ENCODE measurements at places on chromosomes 12 and 14.

DNA sequence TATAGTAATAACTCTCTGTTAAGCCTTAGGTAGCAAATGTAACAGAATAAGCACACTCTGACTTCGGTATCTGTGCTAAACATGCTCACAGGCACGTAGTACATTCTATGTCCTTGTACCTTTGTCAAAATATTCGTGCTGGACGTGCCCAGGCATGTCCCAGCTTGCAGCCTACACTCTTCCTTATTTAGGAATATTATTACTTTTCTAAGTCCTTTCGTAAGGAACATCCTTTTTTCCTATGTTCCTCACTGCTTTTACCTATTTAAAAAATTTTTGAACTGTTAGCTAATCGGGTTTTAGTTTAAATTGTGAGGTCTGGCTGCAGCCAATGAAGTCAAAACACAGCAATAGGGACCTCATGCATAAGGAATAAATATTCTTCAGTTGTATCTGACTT, 24.1 kb upstream of the UBC start:
- DNase-seq = no peak

DNA sequence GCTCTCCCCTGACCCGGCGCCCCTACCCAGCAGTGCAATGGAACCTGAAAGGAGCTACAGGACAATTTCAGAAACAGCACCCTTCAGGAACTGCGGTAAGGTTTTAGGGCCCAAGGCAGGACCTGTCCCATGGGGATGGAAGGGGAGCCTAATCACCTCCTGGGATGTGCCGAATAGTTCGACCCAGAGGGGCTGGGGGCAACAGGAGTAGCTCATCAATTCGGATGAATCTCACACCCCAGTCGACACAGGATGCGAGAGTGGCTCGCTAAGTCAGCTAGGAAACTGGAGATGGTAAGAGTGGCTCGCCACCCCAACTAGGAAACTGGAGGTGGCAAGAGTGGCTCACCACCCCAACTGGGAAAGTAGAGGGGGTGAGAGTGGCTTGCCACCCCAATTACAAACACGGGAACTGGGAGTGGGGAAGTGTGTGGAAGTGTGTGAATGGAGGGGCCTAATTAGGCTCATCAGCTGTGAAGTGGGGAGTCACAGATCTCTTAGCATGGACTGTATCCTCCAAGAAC, 57.1 kb downstream of the DHRS2 start:
- DNase-seq = no peak

DNA sequence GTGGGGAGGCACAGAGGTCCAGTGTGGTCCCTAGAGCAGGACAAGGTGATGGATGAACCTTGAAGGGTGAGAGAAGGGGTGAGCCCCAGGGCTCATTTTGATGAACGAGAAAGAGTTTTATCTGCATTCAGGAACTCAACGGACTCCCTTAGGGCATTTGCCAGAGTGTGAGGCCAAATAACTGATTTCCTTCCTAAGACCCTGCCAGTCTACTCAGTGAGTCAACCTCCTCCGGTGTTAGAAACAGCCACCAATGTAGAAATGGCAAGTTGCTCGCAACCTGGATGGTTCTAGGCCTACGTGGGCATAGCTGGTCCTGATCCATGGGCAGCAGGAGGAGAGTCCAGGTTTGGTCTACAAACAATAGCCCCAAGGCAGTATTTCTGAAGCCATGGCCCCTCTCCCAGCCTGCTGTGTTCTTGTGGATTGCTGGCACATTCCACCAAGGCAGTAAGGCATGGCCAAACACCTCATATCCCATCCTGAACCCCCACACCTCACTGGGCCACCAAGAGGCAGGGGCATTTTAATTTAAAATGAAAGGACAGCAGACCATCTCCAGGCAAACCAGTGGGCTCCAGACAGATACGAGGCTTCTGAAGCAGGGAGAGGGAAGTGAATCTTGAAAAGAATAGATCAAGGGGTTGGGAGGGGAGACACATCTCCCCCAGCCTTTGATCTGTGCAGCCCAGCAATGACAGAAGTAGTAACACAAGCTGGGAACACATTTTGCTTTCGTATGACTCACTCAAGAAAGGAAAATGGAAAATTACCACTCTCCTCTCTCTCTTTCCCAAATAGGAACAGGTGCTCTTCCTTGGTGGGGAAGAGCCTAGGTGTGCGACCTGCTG, 25.4 kb upstream of the TESC start:
- DNase-seq = peak; percentile 40

DNA sequence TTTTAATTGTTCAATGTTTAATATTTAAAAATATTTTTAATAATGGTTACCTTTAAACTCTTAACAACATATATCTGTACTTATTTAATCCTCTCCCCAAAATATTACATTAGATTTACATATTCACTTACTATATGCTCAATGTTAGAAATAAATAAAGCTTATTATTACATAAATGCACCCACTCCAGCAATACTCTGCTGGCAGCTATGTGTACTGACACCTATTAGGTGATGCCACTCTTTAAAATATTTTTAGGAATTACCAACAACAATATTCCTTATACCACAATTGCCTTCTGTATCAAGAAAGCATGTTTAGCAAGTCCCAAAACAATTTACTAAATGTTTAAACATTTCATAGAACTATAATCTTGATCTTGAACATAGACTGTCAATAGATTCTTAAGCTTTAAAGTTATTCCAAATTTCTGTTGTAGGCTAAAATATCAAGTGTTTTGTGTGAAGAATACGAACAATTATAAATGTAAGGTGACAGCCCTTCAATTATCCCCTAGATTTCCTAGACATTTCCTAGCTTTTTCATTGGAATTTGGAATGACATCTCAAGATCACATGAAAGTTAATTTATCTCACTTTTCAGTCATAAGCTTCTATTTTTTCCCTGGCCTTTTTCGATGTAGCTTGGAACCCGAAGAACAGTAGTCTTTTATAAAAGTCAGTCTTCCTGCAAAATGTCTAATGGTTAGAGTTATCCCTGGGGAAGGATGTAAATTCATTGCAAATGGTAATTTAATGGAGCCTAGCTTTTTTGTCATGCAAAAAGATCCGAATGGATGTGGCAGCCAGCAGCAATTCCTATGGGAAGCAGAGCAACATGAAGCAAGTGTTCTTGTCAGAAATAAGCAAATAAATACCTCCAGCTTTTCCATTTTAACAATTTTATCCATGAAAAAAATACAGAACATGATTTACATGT, 907.5 kb upstream of the ATXN7L3B start:
- DNase-seq = no peak

DNA sequence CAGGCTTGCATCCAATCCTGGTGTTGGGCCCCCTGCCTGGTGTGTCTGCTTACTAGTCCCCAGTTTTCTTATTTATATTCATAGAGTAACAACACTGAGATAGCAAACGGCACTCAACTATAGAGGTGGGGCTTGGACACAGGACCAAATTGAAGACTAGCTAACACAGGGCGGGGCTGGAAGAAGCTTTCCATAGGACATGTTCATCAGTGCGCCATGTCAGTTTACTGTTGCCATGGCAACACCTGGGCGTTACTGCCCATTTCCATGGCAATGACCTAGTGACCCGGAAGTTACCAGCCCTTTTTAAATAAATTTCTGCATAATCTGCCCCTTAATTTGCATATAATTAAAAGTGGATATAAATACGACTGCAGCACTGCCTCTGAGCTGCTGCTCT, 275.5 kb upstream of the TMEM132C start:
- no peak for DNase-seq
